Activated effector memory CD4-positive, alpha-beta T cell treated with anti-CD3 and anti-CD28 coated beads, Interleukin-2, amount 50 U/mL, for 16 hours (primary cell): ENCODE measurements at places on chromosomes 7 and 10.

- DNase-seq = no peak
These were observed 117.5 kb upstream of the UNC5B start for GRCh38 chr10:71094712-71095390.

DNA sequence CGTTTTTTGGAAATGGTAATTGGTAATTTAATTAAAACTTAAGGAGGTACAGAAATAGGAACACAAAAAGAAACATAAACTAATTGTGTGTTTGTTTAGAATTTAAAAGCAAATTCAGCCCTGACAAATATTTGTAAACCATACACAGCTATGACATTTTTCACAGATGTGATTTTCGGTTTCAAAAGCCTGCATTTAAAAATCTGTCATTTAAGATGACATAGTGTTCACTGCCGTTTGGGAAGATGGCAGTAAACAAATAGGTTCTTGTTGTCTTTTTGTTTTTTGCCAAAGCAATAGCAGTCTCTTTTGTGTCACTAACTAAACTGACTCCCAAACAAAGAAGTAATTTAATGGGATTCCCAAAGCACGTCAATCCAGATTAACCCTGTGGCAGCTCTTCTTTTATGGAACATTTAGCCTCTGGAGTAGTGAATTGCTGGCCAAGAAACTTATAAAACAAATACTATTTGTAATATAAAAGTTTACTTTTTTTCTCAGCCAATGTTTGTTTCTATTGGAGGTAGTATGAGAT, 697.6 kb downstream of the PHTF2 start:
- no peak for DNase-seq

GRCh38 chr10:74177140-74177677, 26.2 kb downstream of the ADK start:
- peak; percentile 83 for DNase-seq

DNA sequence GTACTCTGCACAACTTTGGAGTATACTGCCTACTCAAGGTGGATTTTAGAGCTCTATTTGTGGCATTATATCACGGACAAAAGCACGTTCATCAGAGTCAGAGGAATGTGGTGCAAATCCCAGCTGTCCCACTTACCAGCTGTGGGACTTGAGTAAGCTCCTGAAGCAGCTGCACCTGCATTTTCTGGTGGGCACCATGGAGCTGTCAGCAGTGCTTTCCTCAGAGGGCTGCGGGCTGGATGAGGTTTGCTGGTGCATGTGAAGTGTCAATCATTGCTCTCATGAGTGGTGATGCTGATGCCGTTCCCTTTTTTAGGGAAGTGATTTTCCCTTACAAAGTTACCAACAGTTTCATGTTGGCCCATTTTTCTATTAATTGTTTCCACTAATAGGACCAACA, 53.4 kb downstream of the EGFR start:
- DNase-seq = no peak

DNA sequence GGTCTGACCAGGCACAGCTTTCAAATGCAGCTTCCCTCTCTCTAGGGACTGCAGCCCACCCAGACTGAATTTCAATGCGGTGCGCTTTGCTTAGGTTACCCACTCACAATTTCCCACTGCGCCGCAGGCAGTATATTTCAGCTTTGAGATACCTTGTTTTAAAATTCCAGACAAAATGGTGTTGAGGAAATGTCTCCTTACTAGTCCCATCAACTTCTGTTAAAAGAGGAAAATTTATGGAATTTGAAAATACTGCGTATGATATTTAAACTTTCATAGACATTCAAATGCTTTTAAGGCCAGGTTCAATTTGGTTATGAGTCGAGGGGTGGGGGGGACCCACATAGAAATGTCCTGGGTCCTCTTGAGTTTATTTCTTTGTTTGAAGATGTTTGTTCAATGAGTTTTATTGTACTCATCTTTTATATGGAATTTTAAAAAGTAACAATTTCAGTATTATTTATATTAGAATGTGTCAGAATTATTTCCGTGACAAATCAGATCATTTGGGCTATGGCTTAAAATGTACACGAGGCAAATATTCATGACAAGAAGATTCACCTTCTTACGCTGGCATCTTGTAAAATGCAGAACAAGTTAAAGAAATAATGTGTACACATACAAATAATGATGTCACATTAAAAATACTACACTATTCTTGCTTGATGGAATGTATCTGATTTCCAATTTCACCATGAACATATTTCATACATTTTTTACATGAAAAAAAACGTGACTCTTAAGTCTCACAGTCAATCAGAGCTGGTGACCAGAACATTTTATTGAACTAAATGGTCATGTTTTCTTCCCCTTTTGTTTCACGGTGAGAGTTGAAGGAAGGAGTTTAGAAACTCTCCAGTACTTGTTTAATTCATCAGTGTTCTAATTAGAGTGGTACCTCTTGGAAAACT, 1.3 kb downstream of the IKZF1 start:
- DNase-seq = peak; percentile 64

DNA sequence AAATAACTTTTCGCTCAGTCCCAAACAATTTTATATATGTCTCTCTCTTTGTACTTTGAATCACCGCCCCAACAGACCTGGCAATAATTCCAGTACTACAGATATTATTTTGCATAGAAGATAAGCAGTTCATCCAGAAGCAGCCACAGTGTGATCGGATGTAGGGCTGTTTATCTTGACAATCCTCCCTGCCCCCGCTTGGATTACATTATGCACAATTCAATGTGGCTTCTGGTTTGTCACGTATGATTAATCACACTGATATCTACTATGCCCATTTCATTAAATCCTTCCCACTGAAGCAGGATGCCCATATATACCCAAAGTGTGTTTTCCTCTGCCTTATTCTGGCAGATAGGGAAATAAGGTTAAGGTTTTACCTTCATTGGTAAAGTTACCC, 115.2 kb downstream of the PDE1C start:
- DNase-seq = no peak

- no peak for DNase-seq
These were observed 72.1 kb downstream of the PTEN start for GRCh38 chr10:87935290-87936141.

DNA sequence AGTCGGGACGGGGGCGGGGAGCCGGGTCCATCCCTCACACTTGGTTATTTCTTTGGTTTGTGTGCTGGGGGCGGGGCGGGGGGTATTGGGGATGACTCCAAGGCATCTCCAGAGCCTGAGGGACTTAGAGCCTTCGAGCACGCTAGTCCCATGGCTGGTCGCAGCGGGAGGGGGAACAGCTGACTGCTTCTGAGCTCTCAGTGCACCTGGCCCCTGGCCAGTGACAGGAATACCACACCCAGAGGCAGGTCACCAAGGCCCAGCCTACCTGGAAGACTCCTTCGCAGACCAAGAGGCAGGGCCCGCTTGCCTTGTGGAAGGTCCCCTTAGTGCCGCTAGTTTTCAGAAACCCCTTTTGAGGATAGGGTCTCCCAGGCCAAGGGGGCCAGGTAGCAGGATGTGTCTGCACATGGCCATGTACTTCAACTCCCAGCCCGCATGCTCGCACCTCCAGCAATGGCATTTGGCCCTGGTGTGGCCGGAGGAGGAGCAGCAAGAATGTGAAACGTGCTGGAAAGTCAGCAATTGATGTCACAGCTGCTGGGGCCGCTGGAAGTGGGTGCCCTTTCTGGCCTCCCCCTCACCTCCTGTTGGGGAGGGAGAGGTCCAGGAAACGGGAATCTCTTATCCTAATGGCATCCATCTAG, 40.3 kb downstream of the AGAP3 start:
- DNase-seq = no peak

GRCh38 chr7:116809636-116810266, 52.6 kb upstream of the CAPZA2 start:
- no peak for DNase-seq

DNA sequence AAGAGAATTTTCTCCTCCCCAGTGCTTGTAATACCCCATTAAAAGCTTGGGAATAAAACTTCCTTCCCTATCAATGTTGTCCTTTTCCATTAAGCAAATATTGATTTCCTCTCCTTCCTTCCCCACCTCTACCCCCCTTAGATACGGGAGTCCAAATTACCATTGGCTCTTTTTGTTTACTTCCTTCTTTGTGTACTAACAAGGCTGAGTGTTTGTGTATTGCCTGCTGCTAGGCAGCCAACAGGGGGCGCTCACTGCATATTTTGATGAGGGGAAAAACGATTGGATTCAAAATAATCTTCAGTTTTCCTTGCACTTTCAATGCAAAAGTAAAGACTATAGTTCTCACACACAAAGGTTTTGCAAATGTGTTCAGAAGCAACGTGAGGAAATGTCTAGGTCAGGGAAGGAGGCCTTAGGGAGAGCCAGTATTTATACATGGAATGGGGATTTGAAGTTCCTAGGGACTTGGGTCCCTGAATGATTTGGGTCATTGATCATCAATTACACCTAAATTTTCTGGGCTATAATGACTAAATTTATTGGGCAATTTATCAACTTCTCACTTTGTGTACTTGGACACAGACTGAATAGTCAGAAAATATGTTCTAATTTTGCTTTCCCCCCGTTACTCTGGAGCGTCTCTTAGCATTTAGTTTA, 23.6 kb upstream of the VPS41 start:
- peak; percentile 75 for DNase-seq
